Fibroblast of skin of left biceps (primary cell): ENCODE measurements at places on chromosomes 6 and 20.

- DNase-seq, result no peak
These were observed 132.6 kb downstream of the LCA5 start for GRCh38 chr6:79404677-79405076.

DNA sequence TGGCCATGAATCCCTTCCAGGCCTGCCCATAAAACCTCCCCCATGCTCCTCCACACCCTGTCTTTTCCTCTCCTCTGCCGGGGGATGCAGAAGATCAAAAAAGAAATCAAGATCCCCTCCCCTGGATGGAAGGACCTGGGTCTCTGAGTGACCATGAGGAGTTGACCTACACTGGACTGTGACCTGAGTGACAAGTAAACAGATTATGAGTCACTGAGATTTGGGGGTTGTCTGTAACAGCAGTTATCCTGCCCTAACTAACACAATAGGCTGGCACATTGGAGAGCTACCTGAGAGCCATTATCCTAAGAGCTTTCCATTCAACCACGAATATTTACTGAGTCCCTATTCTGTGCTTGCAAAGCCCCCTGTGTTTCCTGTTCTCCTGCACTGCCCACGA, 28.4 kb upstream of the SIRPA start:
- no peak for DNase-seq

GRCh38 chr6:72811971-72812421, 190.1 kb downstream of the KCNQ5 start:
- no peak for DNase-seq

DNA sequence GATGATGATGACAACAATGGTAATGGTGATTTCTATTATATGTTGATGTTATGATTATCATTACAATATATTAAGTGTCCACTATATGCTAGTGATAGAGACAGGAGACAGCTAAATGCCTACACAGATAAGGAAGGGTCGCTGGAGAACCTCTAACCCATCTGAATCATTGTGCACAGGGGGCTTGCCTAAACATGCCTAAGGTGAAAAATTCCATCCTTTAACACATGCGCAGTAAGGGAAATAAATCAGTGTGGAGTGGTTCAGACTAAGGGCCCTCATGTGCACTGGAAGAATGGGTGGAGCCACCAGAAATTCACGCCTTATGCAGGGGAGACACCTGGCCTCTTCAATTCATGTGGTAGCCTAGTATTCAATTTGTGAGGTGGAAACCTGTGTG, 120.4 kb downstream of the TPBG start:
- DNase-seq, result no peak

GRCh38 chr6:168126566-168127383, 47.8 kb upstream of the FRMD1 start:
- DNase-seq, result no peak

DNA sequence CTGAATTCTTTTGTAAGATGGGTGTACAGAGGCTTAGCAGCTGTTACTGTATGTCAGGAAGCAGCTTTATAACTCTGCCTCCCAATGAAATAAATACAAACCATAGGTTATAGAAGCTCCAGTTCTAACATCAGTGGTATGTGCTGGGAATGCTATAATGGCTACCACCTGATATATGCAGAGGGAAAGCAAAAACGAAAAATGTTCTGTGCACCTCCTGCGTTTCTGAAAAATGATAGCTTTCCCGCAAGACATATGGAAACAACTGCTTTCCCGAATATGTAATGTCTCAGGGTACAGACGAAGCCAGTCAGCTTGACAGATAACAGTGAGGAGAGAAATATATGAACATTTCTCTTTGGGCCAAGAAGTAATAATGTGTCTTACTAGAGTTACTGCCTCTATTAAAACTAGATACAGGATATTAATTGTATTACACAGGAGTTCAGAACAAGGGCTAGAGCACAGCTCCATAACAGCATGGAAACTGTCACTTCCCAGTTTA, 517.0 kb upstream of the NRSN1 start:
- DNase-seq, result no peak

DNA sequence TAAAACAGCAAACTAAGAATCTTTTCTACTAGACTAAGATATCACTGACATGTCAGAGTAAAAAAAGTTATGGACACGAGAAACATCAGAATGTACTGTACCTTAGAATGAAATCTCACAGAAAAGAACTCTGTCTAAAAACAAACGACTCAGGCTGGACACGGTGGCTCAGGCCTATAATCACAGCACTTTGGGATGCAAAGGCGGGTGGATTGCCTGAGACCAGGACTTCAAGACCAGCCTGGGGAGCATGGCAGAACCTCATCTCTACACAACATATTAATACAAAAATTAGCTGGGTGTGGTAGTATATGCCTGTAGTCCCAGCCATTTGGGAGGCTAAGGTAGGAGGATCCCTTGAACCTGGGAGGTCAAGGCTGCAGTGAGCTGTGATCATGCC, 122.6 kb downstream of the PRND start:
- DNase-seq, result no peak

GRCh38 chr6:47306887-47307286, 2.8 kb downstream of the TNFRSF21 start:
- no peak for DNase-seq

GRCh38 chr6:55260181-55260580, 67.1 kb upstream of the GFRAL start:
- no peak for DNase-seq

DNA sequence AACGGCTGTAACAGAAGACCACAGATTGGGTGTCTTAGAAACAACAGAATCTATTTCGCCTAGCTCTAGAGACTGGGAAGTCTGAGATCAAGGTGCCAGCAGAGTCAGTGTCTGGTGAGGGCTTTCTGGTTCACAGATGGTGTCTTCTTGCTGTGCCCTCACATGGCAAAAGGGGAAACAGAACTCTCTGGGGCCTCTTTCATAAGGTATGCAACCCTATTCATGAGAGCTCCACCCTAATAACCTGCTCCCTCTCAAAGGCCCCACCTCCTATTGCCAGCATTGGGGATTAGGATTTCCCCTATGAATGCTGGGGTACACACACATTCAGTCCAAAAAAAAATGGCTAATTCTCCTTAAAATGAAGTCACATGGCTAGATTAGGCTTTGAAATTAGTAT, 10.0 kb downstream of the TXNDC5 start:
- no peak for DNase-seq

GRCh38 chr6:131062241-131063027, 611 bp downstream of the EPB41L2 start:
- DNase-seq, result no peak

GRCh38 chr20:17334932-17335331, 108.1 kb downstream of the PCSK2 start:
- DNase-seq, result no peak

DNA sequence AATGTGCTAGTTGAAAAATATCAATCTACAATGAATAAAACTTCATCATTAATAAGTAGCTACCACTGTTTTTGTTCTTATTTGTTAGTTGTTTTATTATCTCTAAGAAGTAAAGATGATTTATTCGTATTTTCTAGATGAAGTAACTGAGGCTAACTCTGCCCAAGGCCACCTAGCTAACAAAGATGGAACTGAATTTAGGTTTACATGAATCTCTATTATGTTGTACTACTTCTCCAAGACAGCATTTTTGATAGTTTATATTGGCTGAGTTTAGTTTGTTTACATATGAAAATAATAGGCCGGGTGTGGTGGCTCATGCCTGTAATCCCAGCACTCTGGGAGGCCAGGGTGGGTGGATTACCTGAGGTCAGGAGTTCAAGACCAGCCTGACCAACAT, 121.5 kb downstream of the NCOA3 start:
- no peak for DNase-seq

GRCh38 chr6:19204445-19204844, 632.7 kb upstream of the ID4 start:
- DNase-seq, result no peak

GRCh38 chr6:22106451-22106850, 190.4 kb downstream of the PRL start:
- DNase-seq, result no peak

GRCh38 chr6:151447237-151447636, 4.7 kb downstream of the RMND1 start:
- DNase-seq, result no peak

GRCh38 chr6:151641028-151641427, 147.2 kb downstream of the CCDC170 start:
- DNase-seq, result no peak

GRCh38 chr20:43389211-43389610, 68.5 kb upstream of the SRSF6 start:
- no peak for DNase-seq

GRCh38 chr6:69816569-69816968, 19.8 kb upstream of the LMBRD1 start:
- DNase-seq, result no peak

- DNase-seq, result no peak
These were observed 637.5 kb upstream of the MAN1A1 start for GRCh38 chr6:119986934-119987549.

- no peak for DNase-seq
These were observed 76.0 kb downstream of the ANKRD6 start for GRCh38 chr6:89508755-89509563.

DNA sequence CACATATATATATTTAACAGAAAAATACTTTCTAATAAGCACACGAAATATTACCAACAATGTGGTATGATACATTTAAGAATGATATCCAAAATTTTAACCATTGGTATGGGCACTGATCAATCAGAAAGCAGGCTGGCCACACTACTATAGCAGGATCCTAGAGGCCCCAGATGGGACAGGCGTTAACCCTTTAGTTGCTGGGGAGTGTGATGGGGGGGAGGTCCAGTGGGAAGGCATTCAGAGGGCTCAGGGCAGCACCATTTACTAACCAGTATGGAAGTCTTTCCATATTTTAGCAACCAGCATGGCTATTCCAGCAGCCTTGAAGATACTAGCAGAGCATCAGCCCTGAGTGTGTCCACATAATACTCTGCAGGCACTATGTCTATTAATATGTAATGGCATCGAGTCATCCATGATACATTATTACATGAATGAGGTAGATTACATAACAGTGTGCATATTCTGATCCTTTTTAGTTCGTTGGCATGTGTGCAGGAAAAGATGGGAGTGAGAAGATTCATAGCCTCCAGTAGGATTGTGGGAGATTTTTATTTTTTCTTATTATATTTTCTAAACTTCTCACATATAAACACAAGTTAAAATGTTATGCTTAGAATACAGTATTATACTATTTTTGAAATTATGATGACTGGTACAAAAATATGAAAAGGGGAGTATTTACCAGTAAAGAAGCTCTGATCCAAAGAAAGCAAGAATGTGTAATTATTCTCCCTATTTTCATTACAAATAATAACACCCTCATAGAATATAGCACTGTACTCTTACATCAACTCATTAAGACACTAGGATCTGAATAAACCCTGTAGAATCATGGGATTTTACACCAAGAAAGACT, 78.9 kb downstream of the FAM217A start:
- DNase-seq, result no peak

- DNase-seq, result no peak
These were observed 705 bp upstream of the UTRN start for GRCh38 chr6:144284478-144284782.

- DNase-seq, result no peak
These were observed 11.4 kb downstream of the HECA start for GRCh38 chr6:139146317-139146726.

DNA sequence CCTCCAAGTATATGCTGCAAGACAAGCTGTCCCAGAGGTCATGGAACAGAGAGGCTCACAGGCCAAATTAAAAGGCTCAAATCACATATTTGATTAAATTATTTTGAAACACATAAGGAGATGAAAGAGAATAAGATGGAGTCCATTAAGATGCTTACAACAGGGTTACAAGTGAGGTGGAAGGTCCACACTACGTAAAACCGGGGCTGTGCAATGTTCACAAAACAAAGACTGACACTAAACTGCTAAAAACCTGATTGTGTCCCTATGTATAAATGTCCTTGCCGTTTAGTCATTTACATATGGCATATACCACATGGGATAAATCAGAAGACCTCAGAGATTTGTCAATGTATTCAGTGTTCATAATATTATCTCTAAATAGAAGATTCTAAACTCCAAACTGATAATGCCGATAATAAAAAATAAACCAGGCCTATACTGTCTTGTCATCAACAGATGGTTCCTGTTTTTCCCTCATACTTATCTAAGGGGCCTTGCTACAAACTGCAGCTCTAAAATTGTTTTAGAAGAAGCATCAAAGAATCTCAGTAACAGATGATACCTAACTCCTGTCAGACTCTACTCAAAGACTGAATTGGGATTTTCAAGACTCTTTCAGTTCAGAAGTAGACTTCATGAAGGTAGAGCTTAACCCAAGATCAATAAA, 51.8 kb upstream of the RIPOR2 start:
- DNase-seq, result no peak

DNA sequence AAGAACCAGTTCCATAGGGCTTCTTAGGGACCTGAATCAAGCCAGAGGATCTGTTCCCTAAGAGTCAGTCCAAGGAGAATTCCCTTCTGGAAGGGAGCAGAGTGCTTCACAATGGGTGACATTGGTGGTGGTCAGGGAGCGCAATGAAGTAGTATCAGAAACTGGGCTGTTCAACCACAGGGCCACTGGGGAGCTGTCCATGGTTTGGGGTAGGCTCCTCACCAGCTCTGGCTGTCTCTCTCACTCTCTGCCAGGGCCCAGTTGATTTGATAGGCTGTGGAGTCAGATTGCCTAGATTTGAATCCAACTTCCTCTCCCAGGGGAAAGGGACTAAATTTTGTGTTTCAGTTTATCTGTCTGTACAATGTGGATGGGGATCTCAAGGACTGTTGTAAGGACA, 36.7 kb upstream of the CHD6 start:
- DNase-seq, result no peak

DNA sequence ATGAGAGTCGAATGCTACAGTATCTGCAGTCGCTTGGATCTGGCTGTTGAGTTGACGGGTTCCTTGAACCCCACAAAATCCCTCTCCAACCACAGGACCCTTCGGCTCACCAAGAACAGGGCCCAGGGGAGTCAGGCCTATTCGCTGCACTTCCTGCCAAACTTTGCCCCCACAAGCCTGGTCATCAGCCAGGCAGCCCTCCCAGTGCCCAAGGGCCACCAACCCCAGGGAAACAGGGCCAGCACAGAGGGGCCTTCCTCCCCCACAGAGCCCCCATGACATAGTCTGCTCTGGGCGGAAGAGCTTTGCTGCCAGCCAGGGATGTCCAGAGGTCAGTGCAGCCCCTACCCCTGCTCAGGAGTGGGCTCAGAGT, 34.5 kb upstream of the MRGBP start:
- DNase-seq, result no peak

DNA sequence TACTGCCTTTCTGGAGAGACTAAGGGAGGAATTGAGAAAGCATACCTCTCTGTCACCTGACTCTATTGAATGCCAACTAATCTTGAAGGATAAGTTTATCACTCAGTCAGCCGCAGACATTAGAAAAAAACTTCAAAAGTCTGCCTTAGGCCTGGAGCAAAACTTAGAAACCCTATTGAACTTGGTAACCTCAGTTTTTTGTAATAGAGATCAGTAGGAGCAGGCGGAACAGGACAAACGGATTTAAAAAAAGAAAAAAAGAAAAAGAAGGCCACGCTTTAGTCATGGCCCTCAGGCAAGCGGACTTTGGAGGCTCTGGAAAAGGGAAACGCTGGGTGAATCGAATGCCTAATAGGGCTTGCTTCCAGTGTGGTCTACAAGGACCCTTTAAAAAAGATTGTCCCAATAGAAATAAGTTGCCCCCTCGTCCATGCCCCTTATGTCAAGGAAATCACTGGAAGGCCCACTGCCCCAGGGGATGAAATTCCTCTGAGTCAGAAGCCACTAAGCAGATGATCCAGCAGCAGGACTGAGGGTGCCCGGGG, 43.1 kb upstream of the RNF182 start:
- DNase-seq, result no peak

GRCh38 chr6:74073429-74073828, 377.4 kb downstream of the CD109 start:
- DNase-seq, result no peak
